ENCODE measurements at places on chromosomes 13 and 19. TPM values are rescaled to one million over a fixed set of nuclear protein-coding genes. Genes with fewer than 3 reads are reported as not detected.

DNA sequence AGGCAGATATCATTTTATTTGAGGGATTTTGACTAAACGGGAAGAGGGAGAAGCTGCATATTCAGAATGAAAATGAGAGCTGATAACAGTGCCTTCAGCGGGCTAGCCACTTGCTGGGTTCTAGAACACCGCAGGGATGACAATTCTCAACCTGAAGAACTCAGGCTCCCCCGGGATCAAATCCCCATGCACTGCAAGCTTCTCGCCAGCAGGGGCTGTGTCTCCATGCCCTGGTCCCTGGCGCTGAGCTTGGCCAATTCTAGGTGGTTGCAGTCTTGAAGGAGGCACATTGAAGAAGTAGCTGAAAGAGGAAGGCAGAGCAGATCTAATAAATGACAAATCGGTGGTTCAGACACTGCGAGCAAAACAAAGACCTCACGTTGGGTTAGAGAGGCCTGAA, 128.7 kb downstream of the UQCRFS1 start:
- no peak for DNase-seq

DNA sequence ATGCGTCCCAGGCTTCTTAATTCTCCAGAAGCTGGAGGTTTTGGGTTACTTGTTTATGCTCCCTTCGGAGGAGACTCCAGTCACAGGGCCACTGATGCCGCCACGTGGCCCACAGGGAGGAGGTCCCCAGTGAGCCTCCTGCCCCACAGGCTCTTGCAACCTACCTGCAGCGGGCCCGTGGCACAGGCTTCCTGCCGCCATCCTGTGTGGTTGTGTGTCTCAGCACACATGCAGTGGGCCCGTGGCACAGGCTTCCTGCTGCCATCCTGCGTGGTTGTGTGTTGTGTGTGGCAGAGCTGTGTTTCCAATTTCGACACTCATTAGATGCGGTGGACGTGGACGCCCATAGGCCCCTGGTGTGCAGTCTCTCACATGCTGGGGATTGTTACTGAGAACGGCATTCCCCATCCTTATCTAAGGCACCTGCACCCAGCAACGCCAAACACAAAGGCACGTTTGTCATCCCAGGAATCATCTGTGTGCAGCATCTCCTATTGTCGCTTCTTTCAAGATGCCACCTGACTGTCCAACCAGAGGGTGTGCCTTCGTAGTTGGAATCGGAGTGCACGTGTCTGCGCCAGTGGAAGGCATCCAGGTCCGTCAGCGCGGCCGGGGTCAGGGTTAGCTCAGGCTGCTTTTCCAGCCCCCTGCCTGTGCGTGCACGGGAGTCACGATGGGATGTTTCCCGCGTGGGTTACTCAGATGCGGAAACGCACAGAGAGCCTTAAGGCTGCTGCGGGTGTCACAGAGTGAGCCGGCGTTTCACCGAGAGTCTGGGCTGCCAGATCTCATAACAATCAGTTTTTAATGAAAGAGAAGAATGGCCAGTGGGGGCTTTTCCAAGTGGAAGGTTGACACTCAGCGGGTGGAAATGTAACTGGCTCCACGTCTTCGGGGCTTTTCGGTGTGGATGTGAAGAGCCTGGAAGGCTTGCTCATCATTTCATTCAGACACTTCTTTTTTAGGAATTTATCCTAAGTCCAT, 119.8 kb downstream of the ATP11A start:
- no peak for DNase-seq

DNA sequence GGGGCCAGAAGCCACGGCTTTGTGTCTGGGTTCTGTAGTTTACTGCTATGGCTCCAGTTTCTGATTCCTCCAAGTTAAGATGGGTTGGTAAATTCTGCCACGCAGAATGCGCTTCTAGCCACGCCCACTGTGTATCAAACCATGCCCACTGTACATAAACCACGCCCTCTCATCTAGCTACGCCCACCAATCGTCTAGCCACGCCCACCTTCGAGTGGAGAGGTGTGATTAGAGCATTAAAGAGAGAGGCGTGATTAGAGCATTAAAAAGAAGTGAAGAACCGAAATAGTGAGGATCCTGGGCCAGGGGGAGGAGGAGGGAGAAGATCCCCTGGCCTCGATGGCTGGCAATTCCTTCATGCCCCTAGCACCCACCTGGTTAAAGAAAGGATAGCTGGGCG, 43.7 kb upstream of the ADGRE5 start:
- no peak for DNase-seq

DNA sequence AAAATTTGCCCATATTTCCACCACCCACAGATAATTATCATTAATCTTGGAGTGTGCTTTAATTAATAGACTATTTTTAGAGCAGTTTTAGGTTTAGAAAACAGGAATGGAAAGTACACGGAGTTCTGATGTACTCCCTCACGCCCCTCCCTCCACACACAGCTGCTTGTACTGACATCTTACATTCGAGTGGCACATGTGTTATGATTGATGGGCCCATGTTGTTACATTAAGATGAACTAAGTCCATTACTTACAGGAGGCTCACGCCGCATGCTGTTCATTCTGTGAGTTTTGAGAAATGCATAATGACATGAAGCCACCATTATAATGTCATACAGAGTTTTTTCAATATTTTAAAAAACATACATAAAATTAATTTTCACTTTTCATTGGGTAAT, 1.2 kb upstream of the SPATA13 start:
- DNase-seq, result no peak

GRCh38 chr13:98041081-98041820, 87.8 kb downstream of the IPO5 start:
- peak; percentile 42 for DNase-seq

DNA sequence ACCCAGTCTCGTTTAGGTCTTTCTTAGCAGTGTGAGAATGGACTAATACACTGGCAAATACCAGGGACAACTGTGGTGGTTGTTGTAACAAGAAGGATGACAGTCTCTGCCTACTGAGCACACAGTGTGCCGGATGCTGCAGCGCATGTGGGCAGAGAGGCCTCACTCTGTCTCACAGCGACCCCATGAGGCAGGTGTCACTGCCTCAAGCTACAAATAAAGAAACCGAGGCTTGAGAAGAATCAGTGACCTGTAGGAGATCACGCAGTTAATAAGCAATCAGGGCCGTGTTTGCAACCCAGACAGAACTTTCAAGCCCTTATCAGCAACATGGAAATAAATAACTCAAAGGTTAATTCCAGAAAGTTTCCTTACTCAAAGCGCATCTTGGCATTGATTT, 40.5 kb upstream of the GAS6 start:
- no peak for DNase-seq

- no peak for DNase-seq
Observed at GRCh38 chr19:279231-279630, 12.0 kb downstream of the PLPP2 start.

LIM2 gene
- total RNA-seq, result not detected

MBD3L5 gene
- not detected for total RNA-seq

All from foreskin keratinocyte (primary cell).